ENCODE measurements at places on chromosomes 7 and 10.

GRCh38 chr10:121064491-121064890, 213.3 kb downstream of the WDR11 start:
- DNase-seq, result no peak

GRCh38 chr7:39674406-39674805, 51.0 kb downstream of the RALA start:
- no peak for DNase-seq

- DNase-seq, result no peak
Measured at GRCh38 chr7:72919256-72919775, 5.6 kb upstream of the POM121 start.

DNA sequence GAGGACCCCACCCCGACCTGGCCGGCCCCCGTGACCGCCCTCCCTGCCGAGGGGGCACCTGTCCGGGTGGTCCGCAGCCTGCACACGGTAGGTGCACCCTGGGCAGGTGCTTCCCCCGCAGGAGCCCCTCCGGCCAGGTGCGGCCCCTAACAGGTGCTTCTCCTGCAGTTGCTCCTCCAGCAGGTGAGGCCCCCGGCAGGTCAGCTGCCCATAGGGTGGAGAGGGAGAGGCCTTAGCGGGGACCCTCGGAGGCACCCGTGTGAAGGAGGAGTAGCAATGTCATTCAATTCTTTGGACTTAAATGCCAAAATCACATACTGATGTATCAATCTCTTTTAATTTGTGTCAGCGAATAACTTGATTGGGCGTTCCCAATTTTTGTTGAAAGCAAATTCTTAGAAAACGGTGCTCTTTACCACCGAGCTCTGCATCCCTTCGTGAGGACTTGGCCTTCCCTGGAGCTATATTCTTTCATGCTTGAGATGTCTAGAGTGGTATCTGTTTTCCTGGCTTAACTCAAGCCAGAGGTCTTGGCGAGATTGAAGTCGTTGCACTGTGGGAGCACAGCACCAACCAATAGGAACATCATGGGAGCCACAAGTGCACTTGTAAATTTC, 738 bp upstream of the NCAPG2 start:
- DNase-seq, result no peak

DNA sequence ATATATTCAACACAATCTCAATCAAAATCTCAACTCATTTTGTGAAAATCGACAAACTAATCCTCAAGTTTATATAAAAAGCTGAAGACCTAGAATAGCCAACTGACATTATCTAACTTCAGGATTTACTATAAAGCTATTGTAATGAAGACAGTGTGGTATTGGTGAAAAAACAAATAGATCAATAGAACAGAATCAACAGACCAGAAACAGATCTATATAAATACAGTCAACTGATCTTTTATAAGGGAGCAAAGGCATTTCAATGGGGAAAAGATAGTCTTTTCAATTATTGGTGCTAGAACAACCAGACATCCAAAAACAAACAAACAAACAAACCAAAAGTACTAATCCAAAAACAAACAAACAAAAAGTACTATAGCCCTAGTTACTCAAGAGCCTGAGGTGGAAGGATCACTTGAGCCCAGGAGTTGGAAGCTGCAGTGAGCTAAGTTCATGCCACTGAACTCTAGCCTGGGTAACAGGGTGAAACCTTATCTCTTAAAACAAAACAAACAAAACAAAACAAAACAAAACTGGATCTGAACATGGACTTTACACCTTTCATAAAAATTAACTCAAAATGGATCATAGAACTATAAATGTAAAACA, 26.6 kb upstream of the AKR1D1 start:
- DNase-seq, result no peak

- DNase-seq, result no peak
Measured at GRCh38 chr10:71547876-71548846, 151.4 kb downstream of the CDH23 start.

DNA sequence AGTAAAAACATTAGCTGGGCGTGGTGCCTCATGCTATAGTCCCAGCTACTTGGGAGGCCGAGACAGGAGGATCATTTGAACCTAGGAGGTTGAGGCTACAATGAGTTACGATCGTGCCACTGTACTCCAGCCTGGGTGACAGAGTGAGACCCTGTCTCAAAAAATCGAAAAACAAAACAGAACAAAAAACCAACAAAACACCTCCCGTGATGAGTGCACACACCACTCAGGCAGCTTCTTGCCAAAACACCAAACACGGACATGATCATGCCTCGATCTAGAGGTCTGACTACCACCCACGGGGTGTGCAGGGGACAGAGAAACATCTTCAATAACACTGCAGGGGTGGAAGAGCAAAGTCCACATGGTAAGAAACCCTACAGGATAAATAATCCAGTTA, 44.4 kb downstream of the AMZ1 start:
- DNase-seq, result no peak

GRCh38 chr7:29228289-29229011, 33.9 kb downstream of the CHN2 start:
- DNase-seq, result no peak

- DNase-seq, result no peak
Measured at GRCh38 chr7:135251496-135252391, 18.1 kb downstream of the STRA8 start.

GRCh38 chr7:39971924-39972323, 21.9 kb downstream of the CDK13 start:
- DNase-seq, result no peak

- no peak for DNase-seq
Measured at GRCh38 chr10:86269332-86269731, 97.3 kb downstream of the GRID1 start.

DNA sequence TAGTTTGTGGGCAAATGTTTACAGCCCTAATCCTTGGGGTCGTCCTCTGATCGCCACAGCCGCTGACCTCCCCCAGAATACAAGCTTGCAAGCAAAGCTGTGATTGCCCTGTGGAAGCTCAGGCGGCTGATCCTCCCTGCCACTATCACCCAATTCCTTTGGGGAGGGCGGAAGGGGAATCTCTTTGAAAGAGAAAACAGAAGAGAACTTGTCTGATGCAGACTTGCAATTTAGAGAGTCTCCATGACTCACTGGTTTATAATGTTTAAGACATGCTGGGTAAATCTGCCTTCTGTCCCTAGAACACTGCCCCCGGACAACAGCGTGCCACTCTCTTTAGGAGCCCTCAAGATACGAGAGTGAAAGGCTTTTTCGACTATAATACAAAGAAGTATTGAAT, 75.5 kb downstream of the NRP1 start:
- DNase-seq, result no peak

DNA sequence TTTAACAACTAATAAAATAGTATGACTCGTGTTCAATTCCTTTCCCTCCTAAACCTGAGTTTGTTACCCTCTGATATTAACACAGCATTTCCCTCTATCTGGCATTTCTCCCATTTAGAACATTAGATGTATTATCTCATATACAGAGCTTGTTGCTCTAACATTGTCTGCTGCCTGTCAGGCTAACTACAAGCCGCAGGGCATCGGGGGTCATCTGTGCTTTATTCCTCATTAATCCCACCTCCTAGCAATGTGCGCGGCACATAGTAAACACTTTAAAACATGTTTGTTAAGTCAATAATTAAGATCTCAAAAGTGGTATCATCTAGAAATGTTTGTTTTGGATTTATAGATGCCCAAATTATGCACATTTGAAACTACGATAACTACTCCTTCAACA, 52.9 kb upstream of the NEBL start:
- no peak for DNase-seq

DNA sequence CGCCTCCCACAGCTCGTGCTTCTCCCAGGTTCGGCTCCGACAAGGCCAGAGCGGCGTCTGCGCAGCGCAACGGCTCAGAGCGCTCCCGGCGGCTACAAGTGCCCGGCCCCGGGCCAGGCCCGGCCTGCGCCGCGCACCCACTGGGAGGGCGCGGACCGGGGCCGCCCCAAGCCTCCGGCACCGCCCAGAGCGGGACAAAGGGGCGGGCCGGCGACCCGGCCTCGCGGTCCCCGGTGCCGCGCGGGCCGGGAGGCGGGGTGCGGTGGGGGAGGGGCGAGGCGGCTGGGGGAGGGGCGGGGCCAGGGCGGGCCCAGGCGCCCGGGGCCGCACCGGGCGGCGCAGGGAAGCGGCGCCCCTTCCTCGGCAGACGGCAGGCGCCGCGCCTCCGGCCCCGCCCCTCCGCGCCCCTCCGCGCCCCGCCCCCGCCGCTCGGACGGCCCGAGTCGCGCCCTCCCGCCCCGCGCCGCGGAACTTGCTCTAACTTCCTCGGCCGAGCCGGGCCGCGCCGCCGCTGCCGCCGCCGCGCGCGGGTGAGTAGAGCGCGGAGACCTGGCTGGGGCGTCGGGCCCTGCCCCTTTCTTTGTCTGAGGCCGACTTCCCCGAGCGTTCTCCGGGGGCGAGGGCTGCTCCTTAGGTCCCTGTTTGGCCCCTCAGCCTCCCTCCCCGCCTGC, at the start of gene TSPAN14:
Gene TSPAN14, plus strand, starts transcription at position 469 of the 671 bp plus-strand sequence. CDS start 34,924 bp downstream, outside the sequence.
- DNase-seq, result peak; percentile 38

DNA sequence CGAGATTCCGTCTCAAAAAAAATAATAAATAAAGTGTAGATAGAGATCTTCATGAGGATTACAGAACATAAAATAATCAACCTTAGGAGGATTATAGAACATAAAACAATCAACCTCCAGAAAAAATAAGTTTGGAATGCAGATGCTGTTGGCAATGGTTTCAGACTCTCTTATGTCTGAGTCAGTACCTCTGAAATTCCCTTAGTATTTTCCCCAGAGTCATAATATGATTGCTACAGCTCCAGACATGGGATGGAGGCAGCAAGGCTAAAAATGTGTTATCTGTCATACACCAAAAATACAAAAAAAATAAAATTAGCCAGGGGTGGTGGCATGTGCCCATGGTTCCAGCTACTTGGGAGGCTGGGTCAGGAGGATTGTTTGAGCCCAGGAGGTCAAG, 22.2 kb downstream of the CADPS2 start:
- DNase-seq, result no peak

GRCh38 chr10:70986623-70986950, 98.2 kb upstream of the PCBD1 start:
- no peak for DNase-seq

- no peak for DNase-seq
Measured at GRCh38 chr10:57472823-57473619, 794.7 kb downstream of the IPMK start.

GRCh38 chr10:7579681-7580080, 87.1 kb downstream of the ITIH5 start:
- no peak for DNase-seq

DNA sequence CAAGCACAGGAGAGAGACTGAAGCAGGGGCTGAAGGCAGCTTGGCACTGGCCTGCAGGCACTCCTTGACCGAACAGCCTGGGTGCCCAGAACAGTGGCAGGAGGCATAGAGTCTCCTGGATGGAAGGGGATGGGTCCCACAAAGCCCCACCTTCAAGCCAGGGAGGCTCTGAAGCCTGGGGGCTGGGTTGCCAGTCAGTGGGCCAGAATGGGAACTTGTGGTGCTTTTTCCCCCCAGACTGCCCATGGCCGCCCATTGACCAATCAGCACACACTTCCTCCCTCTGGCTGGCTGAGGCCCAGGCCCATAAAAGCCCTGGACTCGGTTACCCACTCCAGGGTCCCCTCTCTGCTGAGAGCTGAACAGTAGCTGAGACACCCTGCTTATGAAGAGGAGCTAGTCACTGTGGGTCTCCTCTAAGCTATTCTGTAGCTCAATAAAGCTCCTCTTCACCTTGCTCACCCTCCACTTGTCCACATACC, 109.6 kb downstream of the ELAPOR2 start:
- no peak for DNase-seq

- DNase-seq, result no peak
Measured at GRCh38 chr7:6159097-6159483, 113.3 kb downstream of the CYTH3 start.

DNA sequence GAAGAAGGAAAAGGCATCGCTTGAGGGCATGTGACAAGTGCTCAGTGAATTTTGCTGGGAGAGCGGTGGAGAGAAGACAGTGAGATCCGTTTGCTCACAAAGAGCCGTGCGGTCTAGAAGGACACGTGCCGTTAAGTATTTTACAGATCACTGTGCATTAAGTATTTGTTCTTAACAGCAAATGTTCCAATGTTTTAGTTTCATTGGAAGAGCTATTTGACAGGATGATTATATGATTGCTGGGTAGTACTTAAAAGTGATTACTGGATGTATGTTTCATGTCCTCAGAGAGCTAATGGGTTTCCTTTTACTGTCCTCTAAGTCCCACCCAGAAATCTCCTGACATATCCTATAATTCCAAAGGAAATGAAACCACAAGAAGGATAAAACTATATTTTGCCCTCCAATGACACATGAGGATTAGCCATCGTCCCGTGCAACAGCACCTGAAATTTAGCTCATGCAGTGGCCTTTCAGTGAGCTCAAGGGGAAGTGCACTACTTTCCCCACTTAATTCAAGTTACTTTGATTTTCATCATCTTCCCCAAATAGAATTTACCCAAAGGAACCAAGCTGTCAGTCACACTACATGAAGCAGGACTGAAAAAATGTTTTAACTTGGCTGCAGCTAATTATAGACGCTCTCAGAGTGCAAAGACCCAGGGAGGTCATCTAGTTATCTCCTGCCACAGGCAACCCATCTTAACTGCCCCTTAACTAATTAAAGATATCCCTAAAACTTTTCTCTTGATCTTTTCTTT, 80.3 kb downstream of the KLF6 start:
- no peak for DNase-seq

DNA sequence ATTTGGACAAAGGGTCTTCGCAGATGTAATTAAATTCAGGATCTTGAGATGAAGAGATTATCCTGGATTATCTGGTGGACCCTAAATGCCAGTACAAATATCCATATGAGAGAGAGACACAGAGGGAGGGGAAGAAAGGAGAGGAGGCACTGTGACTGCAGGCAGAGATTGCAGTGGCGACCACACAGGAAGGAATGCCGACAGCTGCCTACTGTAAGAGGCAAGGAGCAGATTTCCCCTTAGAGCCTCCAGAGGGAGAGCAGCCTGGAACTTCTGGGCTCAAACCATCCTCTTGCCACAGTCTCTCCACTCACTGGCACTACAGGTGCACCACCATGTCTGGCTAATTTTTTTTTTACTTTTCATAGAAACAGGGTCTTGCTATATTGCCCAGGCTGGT, 152.3 kb downstream of the SDK1 start:
- no peak for DNase-seq

DNA sequence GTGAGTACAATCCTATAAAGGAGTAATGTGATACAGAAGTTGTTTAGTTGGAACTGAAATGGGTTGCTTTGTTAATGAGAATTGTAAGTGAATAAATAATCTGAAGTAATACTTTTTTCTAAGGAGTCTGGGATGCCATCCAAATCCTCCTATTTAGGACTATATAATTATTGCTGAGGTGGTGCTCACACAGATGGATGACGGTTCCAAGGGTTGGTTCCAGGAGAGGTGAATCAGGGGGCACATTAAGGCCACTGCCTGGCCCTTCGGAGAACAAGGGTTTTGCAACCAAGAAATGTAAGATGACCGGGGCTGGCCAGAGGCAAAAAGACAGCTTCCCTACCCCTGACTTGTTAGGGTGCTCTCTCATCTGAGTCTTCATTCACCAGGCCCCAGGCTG, 352.7 kb downstream of the PHTF2 start:
- DNase-seq, result no peak

- DNase-seq, result no peak
Measured at GRCh38 chr7:431658-432111, 88.0 kb downstream of the PDGFA start.

GRCh38 chr7:24786306-24786705, 29.0 kb upstream of the GSDME start:
- no peak for DNase-seq

Measured in stimulated activated CD8-positive, alpha-beta memory T cell treated with anti-CD3 and anti-CD28 coated beads, Interleukin-4, amount 100 ng/mL, for 1 hour (primary cell).